Ureter (tissue), 1 donor: ENCODE measurements at places on chromosomes 7 and 10.

DNA sequence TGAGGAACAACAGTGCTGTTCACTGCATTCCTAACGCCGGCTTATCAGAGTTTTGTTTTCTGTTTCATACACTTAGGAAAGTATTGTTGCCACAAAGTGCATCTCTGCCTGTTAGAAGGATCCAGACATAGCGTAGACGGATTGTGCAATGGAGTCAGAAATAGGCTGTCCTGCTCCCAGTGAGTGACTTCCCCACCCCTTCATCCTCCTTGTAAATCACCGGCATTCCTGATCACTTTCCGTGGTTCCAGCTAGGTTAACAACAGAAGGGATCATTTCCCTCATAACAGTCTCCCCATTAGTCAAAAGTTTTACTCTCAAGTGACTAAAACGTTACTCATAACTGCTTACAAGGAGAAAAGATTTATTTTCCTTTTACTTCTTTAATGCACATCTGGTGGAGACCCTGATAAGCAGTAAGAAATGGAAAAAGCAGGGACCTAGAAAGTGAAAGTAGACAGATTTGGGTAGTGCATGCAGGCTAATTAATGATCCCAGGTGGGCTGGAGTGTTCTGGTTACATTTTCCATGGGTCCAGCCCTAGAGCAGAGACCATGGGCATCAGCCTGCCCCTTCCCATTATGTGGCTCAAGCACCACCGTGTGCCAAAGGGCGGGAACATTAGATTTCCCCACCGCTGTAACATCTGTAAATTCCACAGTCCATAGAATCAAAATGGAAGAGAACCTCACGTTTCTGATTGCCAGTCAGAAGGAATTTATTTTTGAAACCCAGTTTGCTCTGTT is 395.1 kb upstream of the GALNT17 start:
- no peak for DNase-seq

- DNase-seq = no peak
Measured at GRCh38 chr7:12670000-12670729, 17.3 kb upstream of the ARL4A start.

- DNase-seq = no peak
Measured at GRCh38 chr7:2405601-2406345, 2.4 kb downstream of the CHST12 start.

- DNase-seq = no peak
Measured at GRCh38 chr10:124545351-124546054, 83.9 kb downstream of the LHPP start.
